ENCODE measurements at places on chromosomes 7 and 10. TPM values are rescaled to one million over a fixed set of nuclear protein-coding genes. Genes with fewer than 3 reads are reported as not detected.

MSMB gene
- total RNA-seq: 2.2 TPM

DNTT gene
- not detected for total RNA-seq

WEE2 gene
- 3.6 TPM for total RNA-seq

WASHC2A gene
- 31.9 TPM for total RNA-seq

GRID1 gene
- 0.24 TPM for total RNA-seq

EBLN1 gene
- total RNA-seq: not detected

CALY gene
- total RNA-seq: 2.3 TPM
